Activated naive CD4-positive, alpha-beta T cell treated with anti-CD3 and anti-CD28 coated beads, Interleukin-2, amount 10 ng/mL, durations not matched to agents 7 days and 5 days (primary cell): ENCODE measurements at places on chromosomes 12 and 14.

- no peak for DNase-seq
These were observed 79.6 kb downstream of the NCOR2 start for GRCh38 chr12:124487834-124488165.

- DNase-seq = no peak
These were observed 68.3 kb upstream of the TRHDE start for GRCh38 chr12:72203764-72204335.

- DNase-seq = no peak
These were observed 186.6 kb upstream of the RMST start for GRCh38 chr12:97275728-97276590.

- DNase-seq = no peak
These were observed 848.0 kb upstream of the USP15 start for GRCh38 chr12:61412201-61412600.

GRCh38 chr14:104176611-104177010 lies 38.2 kb downstream of the KIF26A start:
- DNase-seq = no peak

- peak; percentile 92 for DNase-seq
These were observed 92.9 kb upstream of the EGLN3 start for GRCh38 chr14:34043627-34044372.

- no peak for DNase-seq
These were observed 544.7 kb downstream of the ETNK1 start for GRCh38 chr12:23169696-23170013.

GRCh38 chr14:74240794-74241651 lies 1.8 kb downstream of the VSX2 start:
- no peak for DNase-seq

- DNase-seq = peak; percentile 61
These were observed 977 bp upstream of the TMEM120B start for GRCh38 chr12:121711361-121712189.

GRCh38 chr12:55915482-55915859 lies 12.2 kb downstream of the PYM1 start:
- DNase-seq = no peak

DNA sequence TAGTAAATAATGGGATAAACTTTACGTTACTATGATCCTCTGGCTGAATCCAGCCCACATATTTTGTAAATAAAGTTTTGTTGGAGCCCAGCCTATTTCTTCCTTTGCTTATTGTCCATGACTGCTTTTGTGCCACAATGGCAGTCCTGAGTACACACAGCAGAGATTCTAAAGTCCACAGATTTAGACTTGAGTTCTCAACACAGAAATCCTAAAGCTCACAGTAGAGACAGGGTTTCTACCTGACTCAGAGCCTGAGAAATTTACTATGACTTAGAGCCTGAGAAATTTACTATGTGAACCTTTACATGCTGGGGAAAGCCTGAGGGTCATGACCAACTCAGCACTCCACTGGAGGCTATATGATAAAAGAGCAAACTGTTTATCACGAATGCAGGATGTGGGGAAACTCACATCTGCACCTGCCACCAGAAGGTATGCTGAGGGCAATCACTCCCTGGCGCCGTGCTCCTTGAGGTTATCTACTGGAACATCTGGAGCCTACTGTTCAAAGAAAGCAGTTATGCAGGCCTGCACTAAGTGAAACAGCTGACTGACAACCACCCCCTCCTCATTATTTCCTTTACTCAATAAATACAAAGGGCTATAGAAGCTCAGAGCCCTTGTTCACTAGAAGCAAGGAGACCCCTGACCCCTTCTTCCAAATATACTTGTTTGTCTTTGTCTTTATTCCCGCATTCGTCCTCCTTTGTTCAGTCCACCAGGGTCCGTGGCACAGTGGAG lies 52.6 kb upstream of the BICD1 start:
- DNase-seq = peak; percentile 22

GRCh38 chr12:113666223-113666622 lies 194.6 kb upstream of the LHX5 start:
- no peak for DNase-seq

- DNase-seq = no peak
These were observed 12.5 kb downstream of the CIT start for GRCh38 chr12:119864591-119864990.

GRCh38 chr12:48454667-48455066 lies 17.7 kb upstream of the ANP32D start:
- no peak for DNase-seq

GRCh38 chr14:89011355-89012281 lies 187.2 kb downstream of the TTC8 start:
- DNase-seq = no peak

DNA sequence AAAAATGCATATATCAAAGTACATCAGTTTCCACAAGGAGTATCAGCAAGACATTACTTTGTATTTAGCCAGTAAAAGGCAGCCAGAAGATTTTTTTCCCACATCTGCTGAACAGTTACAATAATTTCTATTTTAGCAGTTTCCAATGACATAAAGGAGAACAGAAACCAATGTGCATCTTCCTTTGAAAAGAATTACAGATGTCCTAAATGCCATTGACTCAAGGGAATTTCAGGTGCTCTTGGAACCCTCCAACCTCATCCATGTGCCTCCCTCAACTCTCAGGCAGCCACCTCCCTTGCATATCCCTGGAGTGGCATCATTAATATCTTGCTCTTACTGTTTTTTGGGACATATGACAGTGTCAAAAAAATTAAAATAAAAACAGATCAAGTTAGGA lies 62.2 kb upstream of the ST8SIA1 start:
- no peak for DNase-seq

DNA sequence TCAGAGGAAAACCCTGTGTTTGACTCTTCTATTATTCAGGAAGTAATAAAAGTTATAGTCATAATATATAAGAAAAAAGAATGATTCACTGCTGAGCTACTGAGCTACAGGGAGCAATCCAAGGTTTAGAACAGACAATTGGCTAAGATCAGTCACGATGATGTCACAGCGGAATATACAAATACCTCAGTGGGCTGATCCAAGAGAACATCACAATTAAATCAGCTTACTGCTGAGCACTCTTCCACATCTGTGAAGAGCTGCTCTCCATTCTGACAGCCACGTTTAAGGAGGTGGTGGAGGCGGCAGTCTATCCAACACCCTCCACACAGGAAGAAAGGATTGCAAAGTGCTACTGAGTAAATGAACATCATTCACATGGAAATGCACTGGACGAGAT lies 271.0 kb downstream of the APAF1 start:
- DNase-seq = no peak

- no peak for DNase-seq
These were observed 24.0 kb downstream of the GSG1 start for GRCh38 chr12:13079440-13079906.
